ENCODE measurements at places on chromosomes 11 and 22.

DNA sequence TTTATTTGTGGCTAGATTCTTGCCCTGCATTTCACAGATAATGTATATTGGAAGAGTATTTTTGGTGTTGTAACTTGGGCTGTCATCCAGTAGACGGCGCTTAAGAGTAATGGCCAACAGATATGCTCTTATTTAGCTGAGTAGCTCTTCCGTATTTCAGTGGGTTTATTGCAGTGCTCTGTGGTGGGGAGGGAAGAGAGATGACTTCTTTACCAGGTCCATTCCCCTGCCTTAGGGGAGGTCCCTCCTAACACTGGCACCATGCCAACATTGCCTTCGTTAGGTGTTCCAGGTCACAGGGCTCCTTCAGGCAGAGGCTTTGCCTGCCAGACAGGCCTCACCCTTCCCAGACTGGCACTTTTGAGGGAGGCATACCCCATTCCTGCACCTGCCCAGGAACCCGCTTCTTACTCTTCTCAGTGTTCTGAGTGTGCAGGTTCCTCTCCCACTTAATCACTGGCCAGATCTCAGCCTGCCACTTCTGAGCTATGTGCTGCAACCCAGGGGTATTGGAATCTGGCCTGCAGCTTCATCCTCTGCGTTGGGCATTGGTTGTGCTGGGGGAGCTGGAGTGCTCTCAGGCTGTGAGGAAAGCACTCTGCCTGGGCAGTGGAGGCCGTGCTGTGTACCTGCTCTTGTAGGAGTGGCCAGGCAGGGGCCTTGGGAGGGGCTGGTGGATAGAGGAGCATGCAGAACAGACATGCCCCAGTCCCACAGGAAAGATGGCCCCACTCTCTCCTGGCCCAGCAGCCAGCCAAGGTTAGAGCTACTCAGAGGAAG lies 29.4 kb upstream of the SLN start:
- DNase-seq, result no peak

DNA sequence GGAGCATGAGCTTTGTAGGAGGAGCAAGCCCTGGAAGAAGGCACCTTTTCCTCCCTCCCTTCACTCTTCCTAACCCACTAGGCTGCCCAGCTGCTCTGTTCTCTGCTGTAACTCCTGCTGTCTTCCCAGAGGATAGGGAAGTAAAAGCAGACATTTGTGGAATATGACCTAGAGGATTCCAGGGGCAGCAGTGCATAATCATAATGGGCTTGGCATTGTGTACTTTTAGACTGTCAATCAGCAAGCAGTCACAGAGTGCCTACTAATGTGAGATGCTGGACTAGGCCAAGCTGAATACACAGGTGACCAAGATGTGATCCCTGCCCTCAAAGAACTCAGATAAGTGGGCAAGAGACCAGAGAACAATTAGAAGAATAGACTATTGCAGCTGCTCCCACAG lies 133.0 kb downstream of the NAV2 start:
- DNase-seq, result no peak

DNA sequence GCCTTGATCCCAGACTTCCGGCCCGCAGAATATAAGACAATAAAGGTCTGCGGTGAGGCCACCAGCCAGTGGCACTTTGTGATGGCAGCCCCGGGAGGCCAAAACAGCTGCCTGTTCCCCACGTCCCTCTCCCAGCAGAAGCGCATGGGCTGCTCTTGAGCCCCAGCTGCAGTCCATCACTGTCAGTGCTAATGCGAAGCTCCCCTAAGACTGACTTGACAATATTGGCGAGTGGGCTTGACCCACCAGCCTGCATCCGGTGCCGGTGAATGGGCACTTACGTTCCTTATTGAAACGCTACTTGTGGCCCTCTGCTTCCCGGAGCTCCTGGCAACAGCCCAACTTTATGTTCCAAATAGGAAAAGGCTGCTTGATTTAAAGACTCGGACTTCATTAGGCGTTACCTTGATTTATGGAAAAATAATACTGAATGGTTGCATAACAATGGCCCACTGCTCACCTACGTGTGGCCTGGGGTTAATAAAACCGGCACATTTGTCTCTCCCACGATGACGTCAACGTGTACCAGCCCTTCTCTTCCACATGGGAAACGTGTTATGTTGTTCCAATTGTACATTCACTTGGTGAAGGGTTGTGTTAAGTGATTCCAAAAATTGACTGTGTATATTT lies 93.4 kb upstream of the SEPTIN5 start:
- DNase-seq, result no peak

DNA sequence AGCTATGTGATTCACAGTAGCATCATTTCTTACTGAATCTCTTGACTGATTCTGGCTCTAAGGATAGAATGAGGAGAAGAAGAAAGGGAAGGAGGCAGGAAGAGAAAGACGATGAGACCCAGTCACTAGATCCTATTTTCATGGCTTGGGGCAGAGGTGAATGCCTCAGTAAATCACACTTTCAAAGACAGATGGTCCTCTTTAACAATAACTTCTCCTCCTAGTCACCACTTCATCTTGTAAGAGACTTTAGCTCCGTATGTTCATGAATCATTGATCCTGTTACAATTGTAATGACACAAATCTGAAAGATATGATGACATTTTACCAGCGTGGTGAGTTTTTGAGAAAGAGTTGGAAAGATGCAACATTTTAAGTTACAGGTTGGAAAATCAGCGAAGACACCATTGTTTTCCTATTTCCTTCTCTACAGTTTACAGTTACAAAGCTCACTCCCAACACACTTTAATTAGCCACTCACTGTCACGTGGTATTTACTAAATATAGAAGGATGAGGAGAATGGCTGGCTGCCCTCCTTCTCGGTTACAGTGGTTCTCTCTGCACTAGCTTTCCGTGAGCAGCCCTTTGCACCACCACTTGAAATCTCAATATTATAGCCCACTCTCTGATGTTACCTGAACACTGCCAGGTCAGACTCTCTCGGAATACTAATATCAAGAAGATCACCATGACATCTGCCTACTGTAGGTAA lies 205.8 kb downstream of the CADM1 start:
- no peak for DNase-seq

DNA sequence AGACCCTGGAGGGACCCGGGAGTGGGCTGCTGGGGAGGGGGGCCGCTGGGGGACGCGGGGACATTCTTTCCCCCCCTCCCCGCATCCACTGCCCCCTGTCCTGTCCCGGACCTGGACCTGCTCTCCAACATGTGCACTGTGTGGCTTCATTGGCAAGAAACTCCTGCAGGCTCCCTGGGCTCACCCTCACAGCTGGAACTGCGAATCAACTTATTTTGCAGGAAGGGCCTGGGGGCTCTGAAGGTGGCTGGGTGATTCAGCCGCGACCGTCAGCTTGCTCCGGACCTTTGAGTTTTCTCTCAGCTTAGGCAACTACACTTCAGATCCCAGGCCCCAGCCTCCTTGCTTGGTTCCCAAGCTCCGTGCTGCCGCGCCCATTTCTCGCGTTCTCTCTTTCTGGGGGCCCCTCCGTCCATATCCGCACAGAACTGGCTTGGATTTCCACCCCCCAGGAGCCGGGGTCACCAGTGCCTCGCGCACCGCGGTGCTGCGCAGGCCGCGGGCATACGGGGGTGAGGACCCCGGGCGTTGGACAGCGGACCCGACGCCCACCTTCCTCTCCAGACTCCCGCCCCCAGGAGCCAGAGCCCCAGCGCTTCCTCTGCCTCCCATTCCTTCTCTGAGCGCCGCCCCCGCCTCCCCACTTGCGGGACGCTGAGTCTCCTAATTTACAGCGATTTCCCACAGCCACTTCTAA lies 471 bp upstream of the AHNAK start:
- no peak for DNase-seq

DNA sequence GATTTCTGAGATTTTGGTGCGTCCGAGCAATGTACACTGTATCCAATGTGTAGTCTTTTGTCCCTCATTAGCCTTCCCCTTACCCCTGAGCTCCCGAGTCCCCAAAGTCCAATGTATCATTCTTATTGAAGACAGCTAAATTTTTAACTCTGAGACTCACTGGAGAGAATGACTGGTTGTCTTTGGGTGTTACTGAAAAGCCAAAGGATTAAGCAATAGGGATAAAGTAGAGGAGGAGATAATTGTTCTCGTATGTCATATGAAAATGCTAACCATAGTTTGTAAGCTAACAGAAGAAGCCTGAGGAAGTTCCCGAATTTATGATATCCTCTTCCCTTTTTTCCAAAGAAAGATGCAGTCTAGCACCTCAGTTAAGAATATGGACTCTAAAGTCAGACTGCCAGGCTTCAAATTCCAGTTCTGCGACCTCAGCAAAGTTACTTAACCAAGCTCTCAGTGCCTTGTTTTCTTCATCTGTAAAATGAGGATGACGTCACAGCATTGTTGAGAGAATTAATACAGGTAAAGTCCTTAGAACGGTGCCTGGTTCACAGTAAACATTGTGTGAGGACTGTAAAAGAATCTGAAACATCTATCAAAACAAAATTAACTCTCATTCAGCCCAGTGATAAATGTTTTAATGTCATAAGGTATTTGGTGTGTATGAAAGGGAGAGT lies 1.6 kb upstream of the MSANTD2 start:
- DNase-seq, result no peak

GRCh38 chr11:57314221-57314973 lies 10.4 kb downstream of the TNKS1BP1 start:
- no peak for DNase-seq

DNA sequence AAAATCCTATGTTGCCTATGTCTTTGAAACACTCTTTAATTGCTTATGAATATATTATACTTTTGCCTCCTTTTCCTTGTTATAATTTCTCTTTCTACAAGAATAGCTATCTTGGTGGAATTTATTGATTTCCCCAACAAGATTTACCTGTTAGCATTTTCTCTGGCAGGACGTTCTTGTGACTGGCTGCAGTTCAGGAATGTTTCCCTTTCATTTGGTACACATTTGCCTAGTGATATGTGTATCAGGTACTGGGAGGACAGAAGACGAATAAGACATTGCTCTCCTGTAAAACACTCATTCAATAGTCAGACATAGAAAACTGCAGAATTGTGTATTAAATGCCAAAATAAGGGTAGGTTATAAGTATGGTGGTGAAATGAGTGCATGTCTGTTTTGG lies 279.9 kb downstream of the FAT3 start:
- DNase-seq, result no peak

GRCh38 chr11:44934110-44934509 lies 16.6 kb downstream of the TP53I11 start:
- no peak for DNase-seq

DNA sequence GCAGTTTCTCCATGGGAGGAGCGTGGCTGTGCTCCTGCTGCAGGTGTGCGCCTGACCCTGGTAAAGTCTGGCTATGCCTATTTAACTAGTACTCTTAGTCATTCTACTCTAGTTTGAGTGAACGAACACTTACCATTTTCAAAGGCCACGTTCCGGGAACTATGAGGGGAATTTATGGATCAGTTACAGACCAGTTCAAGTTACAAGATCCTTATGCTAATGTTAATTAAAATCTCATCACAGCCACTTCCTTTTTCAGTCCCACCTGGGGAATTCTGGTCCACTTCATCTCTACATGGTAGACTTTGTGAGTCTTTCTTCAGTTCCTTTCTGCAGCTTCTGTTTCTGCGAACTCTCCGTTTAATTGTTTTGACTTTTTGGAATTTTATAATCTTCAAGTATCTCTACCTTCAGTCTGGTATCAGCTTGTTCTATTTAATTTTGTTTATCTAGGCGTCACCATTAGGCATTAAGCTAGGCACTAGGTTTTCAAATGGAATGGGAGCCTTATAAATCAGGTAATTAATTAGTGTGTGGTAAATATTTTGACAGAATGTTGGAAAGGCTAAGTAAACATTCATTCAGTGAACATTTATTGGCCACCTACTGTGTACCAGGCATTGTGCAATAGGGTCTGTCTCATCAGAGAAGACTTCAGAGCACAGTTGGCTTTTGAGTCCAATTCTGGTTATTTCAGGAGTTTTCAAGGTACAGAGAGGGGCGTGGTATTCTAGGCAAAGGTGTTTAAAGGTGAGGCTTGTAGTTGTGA lies 78.9 kb downstream of the GRK3 start:
- no peak for DNase-seq

- no peak for DNase-seq
These were observed 49.2 kb downstream of the APOL5 start for GRCh38 chr22:35766654-35767580.

- no peak for DNase-seq
These were observed 46.4 kb upstream of the HEPHL1 start for GRCh38 chr11:93974759-93975158.

GRCh38 chr11:41446566-41446965 lies 12.9 kb downstream of the LRRC4C start:
- no peak for DNase-seq

- DNase-seq, result no peak
These were observed 435.6 kb upstream of the LRRC4C start for GRCh38 chr11:41895081-41895480.

DNA sequence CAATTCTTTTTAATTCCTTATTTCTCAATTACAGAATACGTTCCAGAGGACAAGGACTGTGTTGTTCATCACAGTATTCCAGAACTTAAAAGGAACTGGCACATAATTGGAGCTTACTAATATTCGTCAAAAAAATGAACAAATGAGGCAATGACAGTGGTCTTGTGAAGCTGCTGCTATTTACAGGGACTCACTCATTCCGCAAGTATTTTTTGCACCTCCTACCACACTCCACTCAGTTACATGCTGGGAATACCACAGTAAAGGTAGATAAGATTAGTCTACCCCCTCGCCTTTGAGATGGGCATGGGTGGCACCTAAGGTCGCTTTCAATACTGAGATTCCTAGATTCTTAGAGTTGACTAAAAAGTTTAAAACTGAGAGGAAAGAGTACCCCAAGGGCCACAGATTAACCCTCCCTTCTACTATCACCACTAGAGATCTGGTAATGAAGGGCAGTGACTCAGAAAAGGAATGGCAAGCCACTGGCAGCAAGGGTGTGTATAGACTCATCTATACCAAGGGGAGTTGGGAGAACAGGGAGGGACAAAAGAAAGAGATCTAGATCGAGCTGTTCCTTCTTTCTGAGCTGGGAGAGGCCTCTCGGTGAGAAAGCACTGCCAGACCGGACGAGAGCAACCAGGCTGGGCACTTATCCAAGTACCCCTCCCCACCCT lies 85.0 kb downstream of the RPL27A start:
- no peak for DNase-seq

GRCh38 chr22:20807315-20807752 lies 33.4 kb downstream of the SERPIND1 start:
- DNase-seq, result no peak

GRCh38 chr11:126829716-126830115 lies 170.9 kb downstream of the KIRREL3 start:
- DNase-seq, result no peak
